T-helper 17 cell (primary cell): ENCODE measurements at places on chromosomes 3 and 15. TPM values are rescaled to one million over a fixed set of nuclear protein-coding genes. Genes with fewer than 3 reads are reported as not detected.

ANKRD34C gene
- total RNA-seq = not detected

- DNase-seq = no peak
Measured at GRCh38 chr3:105473521-105474223, 107.0 kb downstream of the ALCAM start.

GRCh38 chr3:9153904-9154619 is 95.4 kb downstream of the SRGAP3 start:
- DNase-seq = no peak

- DNase-seq = no peak
Measured at GRCh38 chr3:114519415-114519814, 225.6 kb downstream of the TIGIT start.

DNA sequence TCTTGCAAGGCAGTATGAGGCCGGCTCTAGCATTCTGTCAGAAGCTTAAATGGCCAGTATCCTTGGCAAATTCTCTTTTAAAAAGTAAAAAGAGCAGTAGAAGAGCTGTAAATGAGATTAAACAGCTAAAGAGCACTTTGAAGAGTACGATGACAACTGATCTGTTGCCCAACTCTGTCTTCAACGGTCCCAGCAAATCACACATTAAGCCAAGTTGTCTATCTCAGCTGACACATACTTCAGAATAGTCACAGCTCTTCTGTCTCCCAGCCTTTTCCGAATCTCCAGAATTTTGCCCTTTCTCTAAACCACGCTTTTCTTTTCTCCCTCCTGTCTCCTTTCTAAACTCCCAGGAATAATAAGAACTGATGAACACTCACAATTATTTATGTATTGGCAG is 51.7 kb downstream of the PRICKLE2 start:
- no peak for DNase-seq
